ENCODE measurements at places on chromosomes 4 and X.

GRCh38 chrX:20016616-20016945 is 25.7 kb upstream of the BCLAF3 start:
- DNase-seq: no peak

GRCh38 chrX:133335027-133335426 is 80.3 kb downstream of the GPC4 start:
- peak; percentile 34 for DNase-seq

- no peak for DNase-seq
Observed at GRCh38 chr4:163816494-163816893, 322.0 kb downstream of the TMA16 start.

DNA sequence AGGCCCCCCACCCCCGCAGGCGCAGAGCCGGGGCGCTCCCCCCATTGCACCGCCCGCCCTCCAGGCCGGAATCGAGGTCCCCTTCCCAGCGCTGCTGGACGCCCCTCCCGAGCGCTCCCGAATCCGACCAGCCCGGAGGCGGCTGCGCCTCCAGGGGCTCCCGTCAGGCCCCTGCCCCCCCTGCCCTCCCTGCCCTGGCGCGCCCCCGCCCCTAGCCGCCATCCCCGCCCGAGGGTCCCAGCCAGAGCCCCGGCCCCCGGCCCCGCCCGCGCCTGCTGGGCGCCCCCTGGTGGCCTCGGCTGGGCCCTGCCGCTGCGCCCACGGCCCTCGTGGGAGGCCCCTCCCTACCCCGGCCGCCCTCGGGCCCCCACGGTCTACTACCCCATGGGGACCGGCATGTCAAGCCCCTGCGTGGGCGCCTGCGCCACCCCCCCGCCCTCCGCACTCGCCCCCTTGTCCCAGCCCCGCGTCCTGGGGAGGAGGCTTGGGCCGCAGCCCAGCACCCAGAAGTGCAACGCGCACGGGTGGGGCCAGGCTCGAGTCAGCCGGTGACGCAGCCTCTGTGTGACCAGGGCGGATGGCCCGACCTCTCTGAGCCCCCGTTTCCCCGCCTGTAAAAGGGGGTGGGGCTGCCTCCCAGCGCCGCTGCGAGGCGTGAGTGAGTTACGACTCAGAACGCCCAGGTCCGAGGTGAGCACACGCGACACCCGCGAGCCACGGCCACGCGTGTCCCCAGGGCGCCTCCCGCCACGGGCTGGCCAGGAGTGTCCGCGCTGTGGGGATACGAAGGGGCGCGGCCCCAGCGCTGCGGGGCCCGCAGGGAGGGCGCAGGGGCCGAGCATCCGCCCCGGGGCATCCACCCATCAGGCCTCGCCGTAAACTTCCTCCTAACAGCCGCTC is 104.9 kb downstream of the FAM53A start:
- DNase-seq: no peak

DNA sequence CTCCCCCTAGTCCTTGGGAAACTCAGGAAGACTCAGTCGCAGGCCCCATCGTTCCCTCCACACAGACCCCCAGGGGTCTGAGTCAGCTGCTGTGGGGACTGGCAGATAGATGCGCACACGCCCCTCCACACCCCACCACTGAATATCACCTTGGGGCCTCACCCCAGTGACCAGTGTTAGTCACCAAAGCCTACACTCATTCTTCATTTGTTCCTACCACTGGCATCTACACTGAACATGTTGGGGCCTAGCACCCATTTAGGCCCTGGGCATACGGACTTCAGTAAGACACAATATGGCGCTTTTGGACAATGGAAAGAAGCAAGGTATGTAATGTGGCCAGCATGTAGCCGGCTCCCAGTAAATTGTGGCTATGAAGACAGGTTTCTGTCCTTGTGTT is 154.1 kb upstream of the PJA1 start:
- DNase-seq: no peak

DNA sequence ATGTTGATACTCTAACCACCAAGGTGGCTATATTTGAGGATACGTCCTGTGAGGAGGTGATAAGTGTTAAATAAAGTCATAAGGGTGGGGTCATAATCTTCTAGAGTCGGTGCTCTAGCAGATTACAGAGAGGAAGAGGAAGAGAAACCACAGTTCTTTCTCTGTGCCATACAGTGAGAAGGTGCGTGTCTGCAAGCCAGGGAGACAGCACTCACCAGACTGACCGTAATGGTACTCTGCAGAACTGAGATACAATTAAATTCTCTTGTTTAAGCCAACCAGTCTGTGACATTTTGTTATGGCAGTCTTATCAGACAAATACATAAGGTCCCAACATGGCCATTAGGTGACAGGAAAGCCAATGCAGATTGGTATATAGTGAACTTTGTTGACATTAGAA is 480.9 kb upstream of the IGFBP7 start:
- no peak for DNase-seq

DNA sequence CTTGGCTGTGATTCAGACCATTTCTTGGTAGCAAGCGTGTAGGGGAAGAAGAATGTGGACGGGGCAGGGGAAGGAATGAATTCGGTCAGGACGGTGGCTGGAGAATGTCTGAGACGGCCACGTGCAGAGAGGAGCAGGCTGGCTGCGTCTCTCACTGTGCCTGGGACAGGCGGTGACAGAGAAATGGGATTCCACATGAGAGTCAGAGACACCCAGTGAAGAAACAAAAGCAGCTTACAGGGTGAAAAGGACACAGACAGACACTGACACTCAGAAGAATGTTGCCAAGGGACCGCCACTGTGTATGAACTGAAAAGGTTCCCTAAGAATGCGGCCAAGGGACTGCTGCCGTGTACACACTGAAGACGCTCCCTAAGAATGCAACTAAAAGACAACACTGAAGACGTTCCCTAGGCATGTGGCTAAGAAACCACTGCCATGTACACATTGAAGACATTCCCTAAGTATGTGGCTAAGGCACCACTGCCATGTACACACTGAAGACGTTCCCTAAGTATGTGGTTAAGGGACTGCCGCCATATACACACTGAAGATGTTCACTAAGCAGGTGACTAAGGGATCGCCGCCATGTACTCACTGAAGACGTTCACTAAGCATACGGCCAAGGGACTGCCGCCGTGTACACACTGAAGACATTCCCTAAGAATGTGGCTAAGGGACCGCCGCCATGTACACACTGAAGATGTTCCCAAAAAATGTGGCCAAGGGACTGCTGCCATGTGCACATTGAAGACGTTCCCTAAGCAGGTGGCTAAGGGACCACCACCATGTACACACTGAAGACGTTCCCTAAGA is 49.1 kb downstream of the DHRSX start:
- DNase-seq: no peak

GRCh38 chrX:97446298-97446882 is 562.7 kb downstream of the RPA4 start:
- DNase-seq: no peak

DNA sequence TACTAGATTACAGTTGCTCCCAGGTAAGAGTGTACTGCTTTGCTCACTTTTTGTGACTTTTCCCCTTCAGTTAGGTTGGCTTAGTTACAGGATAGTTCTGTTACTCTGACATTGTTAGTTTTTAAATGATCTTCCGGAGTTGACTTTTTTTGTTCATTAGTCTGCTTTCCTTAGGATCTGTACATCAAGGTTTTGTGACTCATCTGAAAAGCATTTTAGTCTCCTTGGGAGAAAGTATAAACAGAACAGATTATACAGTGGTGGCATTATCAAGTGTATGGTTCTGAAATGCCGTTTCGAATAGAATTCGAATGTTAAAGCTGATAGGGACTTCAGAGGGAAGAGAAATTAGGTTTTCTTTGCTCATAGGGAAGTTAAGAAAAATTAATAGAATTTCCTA is 63.3 kb downstream of the USP9X start:
- no peak for DNase-seq

- no peak for DNase-seq
Observed at GRCh38 chrX:10049236-10049635, 82.1 kb downstream of the CLDN34 start.

DNA sequence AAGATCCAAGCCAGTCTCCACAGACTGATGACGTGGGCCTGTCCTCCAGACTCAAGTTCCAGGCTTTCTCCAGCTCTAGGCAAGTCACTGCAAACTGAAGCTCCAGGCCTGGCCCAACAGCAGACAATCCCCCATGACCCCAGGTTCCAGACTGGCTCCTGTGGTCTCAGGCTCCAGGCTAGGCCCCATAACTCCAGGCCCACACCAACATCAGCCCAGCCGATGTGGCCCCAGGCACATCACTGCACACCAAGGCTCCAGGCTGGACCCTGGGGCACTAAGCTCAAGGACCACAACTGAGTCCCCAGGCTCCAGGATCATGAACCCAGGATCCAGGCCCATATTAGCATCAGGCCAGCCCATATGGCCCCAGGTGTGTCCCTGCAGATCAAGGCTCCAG is 143.6 kb downstream of the COX7B2 start:
- no peak for DNase-seq

- DNase-seq: no peak
Observed at GRCh38 chr4:113358784-113359183, 309.3 kb downstream of the ANK2 start.

GRCh38 chr4:6474053-6474568 is 1.7 kb upstream of the PPP2R2C start:
- DNase-seq: no peak

- no peak for DNase-seq
Observed at GRCh38 chrX:103531002-103531401, 11.7 kb upstream of the RAB40A start.

- DNase-seq: no peak
Observed at GRCh38 chr4:88630756-88631155, 38.5 kb downstream of the HERC3 start.

- no peak for DNase-seq
Observed at GRCh38 chr4:121217351-121217750, 53.2 kb upstream of the TNIP3 start.

GRCh38 chrX:45714866-45715265 is 514.2 kb upstream of the DIPK2B start:
- no peak for DNase-seq

DNA sequence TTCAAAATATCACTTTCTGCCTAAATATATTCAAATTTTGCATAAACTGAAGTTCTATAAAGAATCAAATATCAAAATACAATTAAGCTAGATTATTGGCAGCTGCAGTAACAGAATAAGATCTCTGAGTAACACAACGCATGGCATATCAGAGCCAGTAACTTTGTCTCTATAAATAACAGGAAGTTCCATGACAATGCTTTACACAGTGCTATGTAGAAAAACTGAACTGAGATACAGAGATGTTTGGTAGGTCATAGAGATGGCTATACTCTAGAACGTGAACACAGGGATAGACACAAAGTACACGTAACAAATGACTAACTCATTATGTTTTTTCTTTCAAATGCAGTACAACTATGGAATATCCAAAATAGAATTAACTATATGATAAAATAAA is 18.2 kb downstream of the UBE2D3 start:
- DNase-seq: no peak

GRCh38 chrX:138917781-138918180 is 206.3 kb upstream of the FGF13 start:
- DNase-seq: no peak

DNA sequence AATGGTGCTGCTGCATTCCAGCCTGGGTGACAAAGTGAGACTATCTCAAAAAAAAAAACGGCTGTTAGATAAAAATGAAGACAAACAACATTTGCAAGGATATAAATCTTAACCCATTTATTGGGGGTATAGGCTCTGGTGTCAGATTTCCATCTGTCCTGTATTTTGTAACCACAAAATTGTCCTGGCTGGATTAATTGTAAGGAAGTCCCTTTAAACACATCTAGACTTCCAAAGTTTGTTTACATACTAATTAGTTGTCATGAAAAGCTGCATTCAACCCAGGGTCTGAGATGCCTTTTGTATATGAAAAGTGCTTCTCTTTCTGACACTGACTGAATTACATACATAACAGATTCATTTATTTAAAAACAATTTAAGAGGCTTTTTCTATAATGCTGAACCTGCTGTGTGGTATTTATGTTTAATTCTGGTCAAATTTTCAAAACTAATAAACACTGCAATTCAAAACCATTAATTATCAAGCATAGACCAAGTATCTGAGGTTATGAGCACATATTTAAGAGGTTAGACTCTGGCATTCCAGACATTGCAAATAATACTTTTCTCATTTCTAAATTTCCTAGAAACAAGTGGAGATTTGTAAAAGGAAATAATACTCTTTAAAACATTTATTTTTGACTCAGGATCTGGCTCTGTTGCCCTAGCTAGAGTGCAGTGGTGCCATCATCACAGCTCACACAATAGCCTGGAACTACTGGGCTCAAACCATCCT is 17.5 kb upstream of the UGDH start:
- DNase-seq: no peak

GRCh38 chr4:128450326-128451120 is 162.9 kb upstream of the PGRMC2 start:
- no peak for DNase-seq

DNA sequence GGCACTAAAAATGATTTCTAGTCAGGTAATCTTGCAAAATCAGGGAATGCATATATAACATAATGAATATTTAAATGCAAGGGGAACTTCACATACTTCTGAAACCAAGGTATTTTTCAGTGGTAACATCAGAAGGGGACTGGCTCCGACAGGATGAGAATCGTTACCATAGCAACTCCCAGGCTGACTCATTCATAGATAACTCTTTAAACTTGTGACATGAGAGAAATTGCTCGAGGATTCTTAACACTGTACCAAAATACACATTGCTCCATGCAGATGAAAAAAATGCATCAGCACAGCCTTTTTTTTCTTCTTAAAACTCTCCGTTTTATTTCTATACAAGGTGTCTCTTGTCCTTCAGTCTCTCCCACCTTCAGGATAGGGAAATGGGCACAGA is 114.3 kb downstream of the GABRB1 start:
- no peak for DNase-seq

DNA sequence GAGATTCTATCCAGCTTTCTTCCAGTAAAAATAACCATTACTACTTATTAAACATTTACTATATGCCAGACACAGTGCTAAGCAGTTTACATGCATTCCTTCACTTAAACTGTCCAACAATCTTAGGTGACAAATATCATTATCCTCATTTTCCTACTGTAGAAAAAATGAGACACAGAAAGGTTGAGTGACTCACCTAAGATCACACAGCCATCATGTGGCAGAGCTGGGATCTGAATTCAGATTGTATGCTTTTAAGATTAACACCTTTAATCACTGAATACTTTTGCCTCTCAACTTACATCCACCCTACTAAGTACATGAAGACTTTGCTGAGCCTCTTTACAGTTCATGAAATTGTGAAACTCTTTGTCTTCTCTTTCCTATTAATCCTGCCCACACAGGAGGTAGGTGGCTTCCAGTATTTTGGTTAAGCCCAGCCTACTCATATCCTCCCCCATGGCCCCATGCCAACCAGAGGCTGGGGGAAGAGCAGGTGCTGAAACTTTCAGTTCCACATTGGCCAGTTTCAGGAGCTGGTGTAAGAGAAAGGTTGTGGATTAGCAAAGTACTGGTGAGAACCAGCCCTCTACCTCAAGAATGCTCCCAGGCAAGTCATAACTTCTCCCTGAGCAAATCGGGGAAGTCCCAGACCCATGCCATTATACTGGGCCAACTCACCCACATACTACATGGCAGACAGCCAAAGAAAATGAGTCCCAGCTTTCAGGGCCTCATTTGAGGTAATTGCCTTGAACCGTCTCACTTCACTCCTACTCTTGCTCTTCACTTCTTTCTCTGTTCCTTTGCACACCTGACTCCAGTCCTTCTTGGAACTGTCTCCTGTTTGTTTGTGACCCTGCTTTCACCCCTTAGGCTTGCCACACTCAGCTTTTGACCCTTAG is 211.1 kb downstream of the GUCY2F start:
- no peak for DNase-seq
